OCI-LY7 (cell line): ENCODE measurements at places on chromosomes 7 and 10.

DNA sequence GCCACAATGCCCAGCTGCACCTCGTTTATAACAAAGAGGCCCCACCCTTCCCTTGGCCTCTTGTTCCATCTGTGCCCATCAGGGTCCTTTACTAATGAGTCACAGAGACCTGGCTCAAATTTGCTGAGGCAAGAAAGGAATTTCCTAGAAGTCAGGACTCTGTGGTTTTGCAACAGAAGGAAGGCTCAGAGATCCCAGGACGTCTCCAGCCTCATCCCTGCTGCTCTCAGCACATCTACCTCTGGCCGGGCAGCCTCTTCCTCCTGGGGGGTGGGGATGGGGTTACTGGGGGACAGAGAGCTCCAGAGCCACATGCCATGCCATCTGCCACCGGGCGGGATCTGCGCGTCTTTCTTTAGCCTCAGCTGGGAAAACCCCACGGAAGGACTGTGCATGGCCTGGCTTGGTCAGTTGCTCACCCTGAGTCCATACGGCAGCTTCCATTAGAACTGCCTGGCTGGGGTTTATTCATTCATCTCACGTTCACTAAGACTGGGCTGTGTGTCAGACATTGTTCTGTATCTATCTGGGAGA, 41.9 kb upstream of the PSMG3 start:
- DNase-seq, result no peak

GRCh38 chr10:45420453-45421192, 46.6 kb downstream of the ALOX5 start:
- peak; percentile 72 for DNase-seq

GRCh38 chr7:4067874-4068273, 614.2 kb upstream of the FOXK1 start:
- DNase-seq, result no peak

DNA sequence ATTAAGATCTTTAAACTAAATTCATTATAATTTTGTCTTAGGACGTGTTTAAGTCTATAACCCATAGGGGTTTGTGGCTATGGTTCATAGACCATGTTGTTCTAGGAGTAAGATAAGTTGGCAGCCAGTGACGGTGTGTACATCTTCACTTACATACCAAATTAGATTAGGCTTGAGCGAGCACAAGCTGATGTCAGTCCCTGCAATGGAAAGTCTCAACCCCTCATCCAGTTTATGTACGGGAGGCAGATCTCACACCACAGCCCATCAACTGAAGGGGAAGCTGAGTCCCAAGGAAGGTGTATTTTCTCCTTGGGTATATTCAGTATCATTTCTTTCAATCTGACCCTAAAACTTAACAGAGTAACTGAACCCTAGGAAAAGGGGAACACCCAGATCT, 5.1 kb upstream of the SMC3 start:
- DNase-seq, result no peak

DNA sequence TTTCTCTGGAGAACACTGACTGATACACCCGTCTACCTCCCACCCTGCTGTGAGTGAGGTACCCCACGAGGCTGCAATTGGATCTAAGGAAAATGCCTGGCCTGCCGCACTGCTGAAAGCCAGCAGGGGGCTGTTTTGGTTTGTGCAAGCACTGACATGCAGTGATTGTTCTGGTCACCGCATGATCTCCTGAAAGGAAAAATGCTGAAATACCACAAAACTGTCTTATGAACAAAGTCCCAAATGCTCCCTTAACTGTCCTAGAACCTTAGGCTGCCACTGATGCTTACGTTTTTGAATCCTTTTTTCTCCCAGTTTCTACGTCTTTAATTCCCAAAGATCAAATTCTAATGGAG, 132.7 kb downstream of the JCAD start:
- no peak for DNase-seq

DNA sequence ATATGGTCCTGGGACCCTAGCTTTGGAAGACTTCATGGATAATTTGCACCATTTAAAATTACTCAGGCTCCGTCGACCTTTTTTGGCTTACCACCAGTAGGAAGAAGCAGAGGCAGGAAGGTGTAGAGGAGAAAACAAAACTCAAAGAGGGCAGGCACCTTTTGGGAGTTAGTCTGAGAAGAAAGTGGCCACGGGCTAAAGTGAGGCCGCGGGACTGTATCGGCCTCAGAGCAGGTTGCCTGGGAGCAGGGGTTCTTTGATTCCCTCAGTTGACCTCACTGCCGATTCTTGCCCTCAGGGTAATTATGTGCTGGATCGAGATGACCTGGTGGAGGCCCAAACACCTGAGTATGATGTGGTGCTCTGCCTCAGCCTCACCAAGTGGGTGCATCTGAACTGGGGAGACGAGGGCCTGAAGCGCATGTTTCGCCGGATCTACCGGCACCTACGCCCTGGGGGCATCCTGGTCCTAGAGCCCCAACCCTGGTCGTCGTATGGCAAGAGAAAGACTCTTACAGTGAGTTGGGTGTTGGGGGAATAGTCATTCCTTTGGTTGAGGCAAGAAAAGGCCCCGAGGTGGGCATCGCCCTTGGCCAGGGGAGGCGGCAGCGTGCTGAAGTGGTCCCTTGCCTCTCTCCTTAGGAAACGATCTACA, 3.1 kb downstream of the MEPCE start:
- no peak for DNase-seq

DNA sequence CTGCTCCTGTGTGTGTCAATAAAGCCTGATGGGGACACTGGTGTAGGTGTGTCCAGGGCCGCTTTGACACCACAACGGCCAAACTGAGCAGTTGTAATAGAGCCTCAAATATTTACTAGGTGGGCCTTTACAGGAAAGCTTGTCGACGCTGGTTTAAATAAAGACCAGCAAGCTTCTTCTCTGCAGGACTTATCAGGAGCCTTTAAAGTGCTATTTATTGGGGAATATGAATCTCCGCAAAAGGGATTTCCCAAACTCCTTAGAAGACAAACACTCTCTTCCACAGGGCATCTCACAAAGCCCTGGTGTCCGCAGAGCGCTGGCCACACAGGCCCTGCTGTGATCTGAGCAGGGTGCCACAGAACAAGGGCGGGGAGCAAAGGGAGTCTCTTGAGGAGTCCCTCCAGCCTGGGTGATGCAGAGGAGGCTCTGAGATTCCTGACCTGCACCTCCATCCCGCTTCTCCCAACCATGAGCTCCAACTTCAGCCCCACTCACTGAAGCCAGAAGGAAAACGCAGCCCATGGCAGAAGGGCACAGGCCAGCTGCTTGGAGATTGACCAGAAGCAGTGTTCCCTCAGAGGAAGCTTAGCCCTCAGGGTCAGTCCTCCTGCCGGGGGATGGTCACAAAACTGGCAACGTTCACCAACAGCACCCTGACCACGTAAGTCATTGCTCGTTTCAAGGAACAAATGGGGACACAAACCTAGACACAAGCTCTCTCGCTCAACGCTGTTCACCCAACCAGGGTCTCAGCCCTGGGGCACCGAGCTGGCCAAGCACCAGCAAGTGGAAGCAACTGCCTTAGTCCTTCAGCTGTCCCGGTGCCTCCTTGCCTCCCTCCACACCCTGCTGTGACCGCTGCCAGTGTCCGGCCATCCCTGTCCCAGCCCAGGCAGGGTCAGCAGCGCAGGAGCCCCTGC, 129.5 kb downstream of the OAT start:
- DNase-seq, result no peak

DNA sequence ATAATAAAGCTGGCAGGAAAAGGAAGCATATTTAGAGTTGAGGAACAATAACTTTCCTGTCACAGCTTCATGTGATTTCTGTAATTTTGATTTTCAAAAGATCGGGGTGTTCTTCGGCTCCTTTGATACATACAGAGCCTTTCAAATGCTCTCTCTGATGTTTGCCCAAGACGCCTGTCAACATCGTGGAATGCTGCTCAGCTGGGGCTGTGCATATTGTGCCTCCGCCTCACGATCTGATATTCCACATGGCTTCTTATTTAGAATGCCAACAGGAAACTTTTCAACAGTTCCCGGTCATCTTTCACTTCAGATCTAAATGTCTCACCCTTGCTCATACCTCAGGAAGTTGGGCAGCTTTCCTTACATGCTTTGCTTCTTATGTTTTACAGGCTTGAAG, 7.3 kb downstream of the NPY start:
- DNase-seq, result no peak

DNA sequence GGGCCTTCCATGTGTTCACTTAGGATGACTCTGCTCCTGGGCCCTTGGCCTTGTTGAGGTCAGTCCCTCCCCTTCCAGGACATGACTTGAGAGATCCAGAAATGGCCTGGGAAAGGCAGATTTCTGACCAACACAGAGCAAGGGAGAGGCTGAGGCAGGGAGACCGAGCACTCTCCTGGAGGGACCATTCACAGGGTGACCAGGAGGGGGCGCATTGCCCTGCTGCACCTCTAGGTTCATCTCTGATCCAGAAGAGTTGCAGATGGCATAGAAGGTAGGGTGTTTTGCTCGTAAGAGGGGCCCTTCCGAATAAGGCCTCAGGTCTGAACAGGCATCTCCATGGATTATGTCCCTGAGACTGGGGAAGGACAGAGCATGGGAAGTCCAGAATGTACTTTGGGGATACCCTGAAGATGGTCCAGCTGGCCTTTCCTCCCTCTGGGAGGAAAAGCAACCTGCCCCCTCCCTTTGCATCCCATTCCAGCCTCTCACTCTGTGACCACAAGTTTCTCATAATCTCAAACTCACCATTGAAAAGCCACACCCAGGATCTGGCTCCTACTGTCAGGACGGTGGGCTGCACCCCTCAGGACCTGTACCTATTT, 6.6 kb downstream of the DMBT1 start:
- peak; percentile 7 for DNase-seq

DNA sequence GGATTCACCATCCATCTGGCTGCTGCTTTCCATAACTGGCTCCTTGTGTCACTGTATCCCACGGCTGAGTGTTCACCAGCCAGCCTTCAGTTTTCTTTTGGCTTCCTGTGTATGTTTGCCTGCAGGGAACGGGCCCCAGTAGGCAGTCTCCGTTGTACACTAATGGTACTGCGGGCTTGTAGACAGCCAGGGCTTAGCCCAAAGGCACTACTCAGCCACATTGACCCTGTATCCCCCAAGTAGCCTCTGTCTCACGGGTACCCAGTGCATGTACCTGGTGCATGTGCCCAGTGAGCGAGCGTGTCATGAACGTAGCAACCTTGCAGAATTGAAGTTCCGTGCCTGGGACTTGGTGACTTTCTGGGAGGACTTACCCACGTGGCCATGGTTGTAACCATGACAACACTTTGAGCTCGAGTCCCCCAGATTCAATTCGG, 6.1 kb downstream of the PFKFB3 start:
- DNase-seq, result peak; percentile 40

DNA sequence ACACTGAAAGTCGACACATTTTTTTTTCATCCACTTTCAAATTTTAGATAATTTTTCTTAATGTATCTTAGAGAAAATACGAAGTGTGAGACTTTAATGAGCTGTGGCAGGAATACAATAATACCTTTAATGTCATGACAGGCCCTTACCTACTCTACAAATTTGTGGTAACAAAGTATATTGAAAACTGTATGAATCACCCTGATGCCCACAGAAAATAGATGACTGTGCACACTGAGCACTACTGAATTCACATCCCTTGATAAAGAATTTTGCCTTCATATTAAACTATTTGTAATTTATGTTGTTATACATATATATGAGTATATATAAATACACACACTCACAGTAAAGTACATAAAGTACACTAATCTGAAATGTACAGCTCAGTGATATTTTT, 51.7 kb downstream of the AKR1D1 start:
- DNase-seq, result no peak

DNA sequence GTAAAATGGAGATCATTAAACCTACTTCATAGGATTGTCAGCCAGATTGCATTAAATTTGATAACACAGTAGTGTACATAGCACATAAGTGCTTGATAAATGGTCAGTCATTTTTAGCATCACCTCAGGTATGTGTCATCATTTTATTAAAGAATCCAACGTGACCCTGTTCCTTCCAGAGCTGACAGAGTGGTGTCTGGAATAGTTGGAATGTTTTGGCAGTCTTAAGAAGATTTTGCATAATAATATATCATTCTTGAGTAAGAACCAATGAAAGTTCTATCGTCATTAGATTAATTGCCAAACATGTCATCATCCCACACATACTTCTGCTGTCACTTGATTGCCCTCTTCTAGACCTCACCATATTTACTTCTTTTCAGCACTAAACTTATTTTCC, 451.4 kb upstream of the POM121L12 start:
- no peak for DNase-seq

DNA sequence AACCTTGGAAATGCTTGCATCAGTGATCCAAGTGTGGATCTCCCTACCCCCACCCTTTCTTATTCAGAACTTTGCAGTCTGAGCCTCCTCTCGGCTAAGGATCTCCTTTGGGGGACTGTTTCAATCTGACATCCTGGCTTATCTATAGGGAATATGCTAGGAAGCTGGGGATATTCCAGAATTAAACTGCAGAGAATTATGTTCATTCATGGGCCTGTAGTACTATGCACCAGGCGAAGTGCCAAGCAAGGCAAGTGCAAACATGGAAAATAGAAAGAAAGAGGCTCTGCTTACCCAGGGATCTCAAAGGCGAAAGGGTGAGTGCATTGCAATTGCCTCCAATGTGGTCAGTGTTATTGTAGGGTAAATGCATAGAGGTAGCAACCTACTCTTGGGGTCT, 96.5 kb downstream of the CACNB2 start:
- DNase-seq, result no peak

DNA sequence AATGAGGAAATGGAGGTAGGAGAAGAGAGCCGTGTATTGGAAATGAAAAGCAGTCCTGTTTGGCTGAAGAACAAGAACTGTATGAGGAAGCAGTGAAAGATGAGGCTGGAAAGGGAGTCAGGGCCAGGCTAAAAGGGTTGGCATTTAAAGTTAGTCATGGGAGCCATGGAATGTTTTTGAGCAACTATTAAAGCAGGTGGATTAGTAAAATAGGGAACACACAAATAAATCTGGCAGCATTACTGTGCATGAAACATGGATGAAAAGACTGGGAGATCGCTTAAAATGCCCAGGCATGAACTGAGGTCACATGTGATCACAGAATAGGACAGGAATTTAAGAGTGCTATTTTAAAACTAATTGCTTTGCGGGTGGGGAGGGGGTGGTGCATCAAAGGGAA, 1.4 kb upstream of the IFRD1 start:
- no peak for DNase-seq

DNA sequence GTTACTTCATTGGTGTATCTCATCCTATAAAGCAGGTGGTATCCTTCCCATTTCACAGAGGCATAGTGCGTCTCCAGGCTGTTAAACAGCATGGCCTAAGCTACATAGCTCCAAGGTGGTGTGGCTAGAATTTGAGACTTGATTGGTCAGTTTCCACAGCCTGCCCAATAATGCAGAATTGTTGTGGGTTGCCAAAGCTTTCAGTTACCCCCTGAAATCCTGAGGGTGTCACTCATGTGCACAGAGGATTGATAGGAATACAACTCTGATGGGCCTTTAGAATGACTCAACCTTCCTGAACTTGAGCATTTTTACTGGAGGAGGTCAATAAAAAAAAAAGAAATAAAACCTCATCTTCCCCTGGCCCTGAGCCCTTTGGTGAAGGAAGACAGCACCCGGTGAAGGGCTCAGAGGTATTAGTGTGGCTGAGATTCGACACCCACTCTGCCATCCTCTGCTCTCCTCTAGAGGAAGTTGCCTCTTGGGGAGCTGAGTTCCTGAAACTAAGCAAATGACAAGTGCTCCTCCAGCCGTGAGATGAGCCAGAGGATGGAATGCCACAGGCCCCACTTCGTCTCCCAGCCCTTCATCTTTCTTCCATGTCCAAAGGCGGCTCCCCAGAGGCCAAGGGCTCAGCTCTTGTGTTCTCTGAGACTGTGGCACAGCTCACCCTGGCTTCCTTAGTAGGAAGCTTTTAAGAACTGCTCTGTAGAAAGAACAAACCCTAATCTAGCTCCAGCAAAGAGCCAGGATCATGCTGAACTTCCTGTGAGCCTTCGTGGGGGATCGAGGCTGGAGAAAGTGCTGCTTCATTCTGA, 1.0 kb downstream of the ACSL5 start:
- peak; percentile 51 for DNase-seq
